ENCODE measurements at places on chromosomes 5 and 9. TPM values are rescaled to one million over a fixed set of nuclear protein-coding genes. Genes with fewer than 3 reads are reported as not detected.

- DNase-seq, result peak; percentile 74
These were observed 235.9 kb upstream of the TRPM3 start for GRCh38 chr9:71357346-71357745.

Gene CBY3
- not detected for total RNA-seq

GRCh38 chr5:36369219-36369690 is 67.6 kb upstream of the RANBP3L start:
- no peak for DNase-seq

Gene ZNF782
- total RNA-seq, result 8.6 TPM

- DNase-seq, result no peak
These were observed 36.4 kb downstream of the THBS4 start for GRCh38 chr5:80071510-80072021.

Gene NUDT12
- 14.0 TPM for total RNA-seq

GRCh38 chr5:35228310-35228709 is 2.0 kb downstream of the PRLR start:
- no peak for DNase-seq
